ENCODE measurements at places on chromosomes 3 and 15.

- H3K36me3 ChIP-seq: no peaks in the 10 kb centered on the region
- no peaks in the 10 kb centered on the region for H3K27me3 ChIP-seq
- no peak overlapping the region for H3K27ac ChIP-seq
- DNase-seq: no peak
- H3K4me1 ChIP-seq: no peaks in the 10 kb centered on the region
- H3K4me3 ChIP-seq: no peak overlapping the region
Observed at GRCh38 chr3:146269271-146269670, 18.4 kb upstream of the PLSCR4 start.

DNA sequence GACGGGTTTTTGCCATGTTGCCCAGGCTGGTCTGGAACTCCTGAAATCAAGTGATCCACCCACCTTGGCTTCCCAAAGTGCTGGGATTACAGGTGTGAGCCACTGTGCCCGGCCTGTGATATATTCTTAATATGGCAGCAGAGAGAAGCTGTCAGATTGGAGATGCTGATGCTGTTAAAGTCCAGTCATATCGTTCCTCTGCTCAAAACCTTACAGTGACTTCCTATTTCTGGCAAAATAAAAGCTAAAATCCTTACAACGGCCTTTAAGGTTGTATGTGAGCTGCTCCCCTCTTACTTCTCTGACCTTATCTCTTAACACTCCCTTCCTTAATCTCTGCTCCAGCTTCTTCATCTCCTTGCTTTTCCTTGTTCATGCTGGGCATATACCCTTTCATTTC, 26.6 kb upstream of the MGA start:
- peaks cover 5% of the 10 kb centered on the region for H3K4me1 ChIP-seq
- H3K27ac ChIP-seq: no peak overlapping the region
- no peaks in the 10 kb centered on the region for H3K36me3 ChIP-seq
- DNase-seq: no peak
- no peaks in the 10 kb centered on the region for H3K27me3 ChIP-seq

GRCh38 chr3:43867436-43868072, 176.8 kb downstream of the ABHD5 start:
- H3K36me3 ChIP-seq: no peaks in the 10 kb centered on the region
- no peak for DNase-seq
- H3K4me1 ChIP-seq: no peaks in the 10 kb centered on the region

- no peak overlapping the region for H3K27ac ChIP-seq
- peak; percentile 11 for DNase-seq
- no peaks in the 10 kb centered on the region for H3K4me1 ChIP-seq
Observed at GRCh38 chr3:44235604-44236484, 5.8 kb upstream of the TOPAZ1 start.

GRCh38 chr3:155886915-155887314, 16.5 kb downstream of the GMPS start:
- H3K4me1 ChIP-seq: no peaks in the 10 kb centered on the region
- no peaks in the 10 kb centered on the region for H3K36me3 ChIP-seq
- H3K27me3 ChIP-seq: no peaks in the 10 kb centered on the region
- no peak overlapping the region for H3K4me3 ChIP-seq
- H3K27ac ChIP-seq: peak overlapping the region; percentile 28

DNA sequence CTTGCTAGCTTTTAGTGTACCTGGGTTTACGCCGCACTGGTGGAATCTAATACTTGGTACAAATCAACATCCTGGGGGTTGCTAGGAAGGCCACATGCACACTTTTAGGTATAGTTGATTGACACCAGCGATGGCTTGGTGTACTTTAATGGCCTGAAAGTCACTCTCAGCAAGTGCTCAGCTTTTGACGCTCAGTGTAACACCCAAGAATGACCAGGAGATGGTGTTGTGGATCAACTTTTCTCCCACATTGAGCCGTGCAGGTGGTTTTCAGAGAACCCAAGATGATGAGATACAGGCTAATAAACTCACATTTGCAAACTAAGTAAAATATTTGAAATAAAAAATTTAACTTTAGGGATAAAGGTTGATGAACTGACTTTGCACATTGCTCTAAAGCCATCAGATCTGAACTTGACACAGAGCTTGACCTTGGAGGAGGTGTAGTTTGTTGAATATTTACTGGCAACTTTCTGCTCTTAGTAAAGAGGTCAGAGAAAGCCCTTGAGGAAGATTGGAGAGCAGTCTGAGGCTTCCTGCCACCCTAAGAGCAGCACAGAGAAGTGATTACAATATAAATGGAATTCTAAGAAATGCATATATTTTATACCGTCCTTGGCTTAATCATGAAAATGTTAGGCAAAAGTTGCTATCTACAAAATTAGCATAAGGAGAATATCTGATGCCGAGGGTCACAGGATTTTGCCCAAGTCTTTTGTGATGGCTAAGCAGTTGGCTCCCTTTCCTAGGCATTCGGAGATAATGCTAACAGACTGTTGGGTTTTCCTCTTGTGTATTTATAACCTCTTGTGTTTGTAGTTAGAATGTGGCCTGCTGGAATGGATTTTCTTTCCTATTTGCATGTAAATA, 143.4 kb upstream of the RASGRP1 start:
- no peaks in the 10 kb centered on the region for H3K4me1 ChIP-seq
- DNase-seq: no peak
- no peaks in the 10 kb centered on the region for H3K36me3 ChIP-seq
- H3K27me3 ChIP-seq: no peaks in the 10 kb centered on the region
- no peak overlapping the region for H3K4me3 ChIP-seq

DNA sequence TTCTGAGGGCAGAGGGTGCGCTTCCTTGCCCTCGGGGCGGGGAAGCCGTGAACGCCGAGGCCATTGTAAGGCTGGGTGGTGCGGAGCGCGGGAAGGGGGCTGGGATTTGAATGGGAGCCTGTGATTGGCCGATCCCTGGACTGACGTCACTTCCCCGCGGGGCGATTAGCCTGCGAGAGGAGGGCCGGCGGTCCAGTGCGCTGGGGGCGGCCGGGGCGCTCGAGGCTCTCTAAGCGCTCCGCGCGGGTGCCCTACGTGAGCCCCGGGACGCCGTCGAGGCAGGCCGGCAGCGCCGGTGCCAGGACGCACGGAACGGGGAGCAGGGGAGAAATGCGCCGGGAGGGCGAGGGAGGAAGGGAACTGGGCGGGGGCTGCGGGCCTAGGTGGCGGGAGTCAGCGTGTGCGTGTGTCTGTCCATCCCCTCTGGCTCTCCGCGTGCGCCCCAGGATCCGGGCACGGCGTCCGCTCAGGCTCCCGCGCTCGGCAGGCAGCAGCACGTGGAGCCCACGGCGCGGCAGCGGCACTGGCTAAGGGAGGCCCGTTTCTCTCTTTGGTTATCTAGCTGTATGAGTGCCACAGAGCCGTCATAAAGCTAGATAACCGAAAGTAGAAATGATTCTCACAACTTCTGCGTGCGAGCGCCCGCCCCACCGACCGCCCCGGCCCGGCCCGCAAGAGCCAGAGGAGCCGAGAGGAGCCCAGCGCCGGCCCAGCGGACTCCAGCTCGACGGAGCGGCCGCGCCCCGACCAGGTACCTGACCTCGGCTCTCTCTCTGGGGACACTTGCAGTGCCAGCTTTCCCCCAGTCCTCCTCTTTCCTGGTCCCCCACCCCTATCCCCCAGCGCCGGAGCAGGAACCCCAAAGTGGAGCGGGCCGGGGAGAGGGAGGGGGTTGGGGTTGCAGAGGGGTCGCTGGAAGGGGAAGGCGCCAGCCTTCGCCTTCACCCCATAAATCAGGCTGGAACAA, 33.1 kb upstream of the POLG start:
- H3K36me3 ChIP-seq: no peaks in the 10 kb centered on the region
- H3K27me3 ChIP-seq: peaks cover 40% of the 10 kb centered on the region
- no peak for DNase-seq
- H3K27ac ChIP-seq: no peak overlapping the region

DNA sequence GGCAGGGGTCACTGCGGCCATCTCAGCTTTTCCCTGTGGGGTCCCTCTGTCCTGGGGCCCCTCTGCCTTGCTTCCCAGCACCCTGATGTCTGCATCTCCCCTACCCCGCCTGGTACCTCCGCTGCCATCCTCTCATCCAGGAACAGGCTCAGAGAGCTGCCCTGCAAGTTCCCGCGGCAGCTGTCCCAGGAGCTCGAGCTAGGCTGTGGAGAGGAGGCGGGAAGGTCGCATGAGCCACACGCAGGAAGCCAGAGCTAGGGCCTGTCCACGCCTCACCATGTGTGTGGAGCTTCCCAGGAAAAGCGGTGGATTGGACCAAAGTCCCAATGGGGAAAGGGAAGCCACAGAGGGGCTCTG, 12.5 kb downstream of the PLA2G4B start:
- no peaks in the 10 kb centered on the region for H3K36me3 ChIP-seq
- H3K27ac ChIP-seq: no peak overlapping the region
- no peak for DNase-seq
- H3K4me3 ChIP-seq: no peak overlapping the region

GRCh38 chr3:89957451-89957850, 850.0 kb downstream of the EPHA3 start:
- no peaks in the 10 kb centered on the region for H3K36me3 ChIP-seq
- H3K4me1 ChIP-seq: no peaks in the 10 kb centered on the region
- no peak for DNase-seq
- H3K27ac ChIP-seq: no peak overlapping the region

- DNase-seq: no peak
- H3K4me1 ChIP-seq: no peaks in the 10 kb centered on the region
- H3K27me3 ChIP-seq: no peaks in the 10 kb centered on the region
- H3K36me3 ChIP-seq: no peaks in the 10 kb centered on the region
- H3K4me3 ChIP-seq: no peak overlapping the region
Observed at GRCh38 chr15:49989498-49989897, 129.5 kb downstream of the ATP8B4 start.

DNA sequence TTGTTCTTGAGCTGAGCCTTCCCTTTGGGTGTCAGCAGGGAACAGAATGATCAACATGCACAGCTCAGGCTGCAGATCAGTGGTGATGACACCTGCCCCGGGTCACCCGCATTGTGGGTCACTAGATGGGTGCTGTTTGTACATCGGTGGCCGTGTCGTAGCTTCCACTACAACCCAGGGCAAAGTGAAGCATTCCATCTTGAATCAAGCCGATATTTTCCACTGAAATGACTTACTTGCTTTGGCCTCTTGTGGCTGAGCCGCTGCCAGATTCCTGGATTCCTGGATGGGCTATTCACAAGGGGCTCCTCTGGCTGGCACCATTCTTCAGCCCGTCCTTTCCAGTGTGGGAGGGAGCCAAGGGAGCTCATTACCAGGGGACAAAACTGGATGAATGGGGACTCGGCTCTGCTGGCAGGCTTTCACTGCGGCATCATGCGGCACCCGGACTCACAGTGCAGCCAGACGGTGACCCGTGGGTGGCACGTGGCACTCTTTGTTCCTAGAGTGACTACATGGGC, 65.6 kb downstream of the SLCO3A1 start:
- H3K4me1 ChIP-seq: no peaks in the 10 kb centered on the region
- H3K27ac ChIP-seq: no peak overlapping the region
- no peaks in the 10 kb centered on the region for H3K27me3 ChIP-seq
- DNase-seq: no peak
- no peak overlapping the region for H3K4me3 ChIP-seq

GRCh38 chr3:62954580-62954979, 79.4 kb upstream of the CADPS start:
- H3K4me3 ChIP-seq: no peak overlapping the region
- no peaks in the 10 kb centered on the region for H3K27me3 ChIP-seq
- no peaks in the 10 kb centered on the region for H3K4me1 ChIP-seq
